ENCODE measurements at places on chromosomes 1 and 21.

- no peak for DNase-seq
Measured at GRCh38 chr1:224456637-224456953, 22.0 kb upstream of the WDR26 start.

DNA sequence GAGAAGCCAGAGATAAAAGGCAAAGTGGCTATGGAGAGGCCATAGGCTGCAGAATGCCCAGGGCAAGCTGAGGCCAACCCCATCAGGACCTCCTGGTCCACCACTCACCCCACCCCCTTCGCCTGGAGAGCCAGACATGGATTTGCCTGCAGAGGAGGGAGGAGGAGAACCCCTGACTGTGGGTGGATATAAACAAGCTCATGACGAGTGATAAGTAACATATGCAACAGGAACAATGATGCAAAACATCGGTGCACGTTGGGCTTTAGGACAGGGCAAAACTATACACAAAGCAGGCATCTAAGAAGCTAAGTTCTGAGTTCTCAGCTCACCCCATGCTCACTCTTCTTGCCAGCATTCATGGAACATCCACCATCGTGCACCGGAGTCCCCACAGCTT lies 150.3 kb downstream of the ETS2 start:
- no peak for DNase-seq

- no peak for DNase-seq
Measured at GRCh38 chr21:38721958-38722357, 83.8 kb upstream of the ETS2 start.

DNA sequence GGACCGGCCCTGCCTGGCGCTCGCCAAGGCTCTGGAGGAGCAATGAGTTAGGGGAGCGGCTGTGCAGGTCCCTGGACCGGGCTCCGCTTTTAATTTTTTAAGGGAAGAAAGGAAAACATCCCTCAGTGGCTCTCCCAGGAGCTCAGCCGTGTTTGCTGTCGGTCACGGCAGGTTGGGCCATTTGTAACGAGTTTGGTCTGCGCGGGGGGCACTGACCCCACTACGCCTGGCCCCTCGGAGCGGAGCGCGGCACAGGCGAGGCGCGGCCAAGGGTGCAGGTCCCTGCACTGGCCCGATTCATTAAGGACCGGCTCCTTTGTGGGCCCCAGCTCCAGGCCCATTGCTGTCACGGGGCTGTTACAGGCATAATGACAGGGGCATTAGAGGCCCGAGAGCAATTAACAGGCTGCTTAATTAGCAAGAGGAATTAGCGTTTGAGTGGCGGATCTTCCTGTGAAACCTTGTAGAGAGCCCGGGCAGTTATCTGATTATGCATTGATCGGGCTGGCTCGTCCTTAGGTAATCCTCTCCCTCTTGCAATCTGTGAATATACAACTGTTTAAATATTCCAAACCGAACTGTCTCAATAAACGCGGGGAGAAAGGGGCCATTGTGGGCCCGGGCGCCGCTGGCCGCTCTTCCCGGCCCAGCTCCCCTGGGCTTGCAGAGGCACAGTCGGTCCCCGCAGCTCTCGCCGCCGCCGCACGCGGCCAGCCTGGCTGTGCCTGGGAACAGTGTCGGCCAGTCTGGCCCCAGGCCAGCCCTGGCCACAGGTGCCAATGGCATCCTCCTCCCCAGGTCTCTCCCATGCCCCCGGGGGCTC lies 56.8 kb downstream of the PRDM16 start:
- DNase-seq, result no peak
